Stimulated activated CD4-positive, alpha-beta T cell treated with anti-CD3 and anti-CD28 coated beads, Interleukin-15, amount 100 ng/mL, for 48 hours (primary cell): ENCODE measurements at places on chromosomes 1 and 21.

GRCh38 chr1:101742509-101742908 is 254.2 kb downstream of the OLFM3 start:
- DNase-seq: no peak

DNA sequence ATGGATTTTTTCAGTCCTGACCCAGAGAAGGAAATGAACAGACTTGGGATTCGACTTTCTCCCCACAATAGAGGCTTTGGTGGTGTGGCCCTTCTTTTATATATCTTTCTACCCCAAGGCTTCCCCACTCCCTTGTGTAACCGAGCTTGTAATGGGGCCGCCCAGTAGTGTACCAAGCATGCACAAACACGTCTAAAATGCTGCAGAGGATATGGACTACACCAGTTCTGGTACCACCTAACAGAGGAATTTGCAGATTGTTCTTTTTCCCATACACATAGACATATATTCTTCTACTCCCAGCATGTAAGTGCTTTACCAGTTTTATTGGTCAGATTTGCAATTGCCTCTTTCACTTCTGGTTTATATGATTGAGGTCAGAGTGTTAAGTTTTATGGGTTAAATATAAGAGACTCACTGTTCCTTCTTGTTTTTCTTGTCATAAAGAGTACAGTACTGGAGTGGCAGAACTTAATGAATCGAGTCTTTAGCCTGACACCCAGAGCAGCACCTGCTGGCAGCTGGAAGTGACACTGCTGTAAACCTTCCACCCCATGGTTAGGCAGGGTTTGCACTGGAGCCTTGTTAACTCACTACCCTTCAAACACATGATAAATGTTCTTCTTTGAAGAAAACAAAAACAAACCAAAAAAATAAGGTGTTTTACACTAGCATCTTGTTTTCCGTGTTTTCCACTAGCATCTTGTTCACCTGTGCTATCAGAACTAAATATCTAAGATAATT is 198.6 kb downstream of the PTPRC start:
- DNase-seq: no peak

- peak; percentile 52 for DNase-seq
Observed at GRCh38 chr1:110339407-110340206, 430 bp downstream of the RBM15 start.

DNA sequence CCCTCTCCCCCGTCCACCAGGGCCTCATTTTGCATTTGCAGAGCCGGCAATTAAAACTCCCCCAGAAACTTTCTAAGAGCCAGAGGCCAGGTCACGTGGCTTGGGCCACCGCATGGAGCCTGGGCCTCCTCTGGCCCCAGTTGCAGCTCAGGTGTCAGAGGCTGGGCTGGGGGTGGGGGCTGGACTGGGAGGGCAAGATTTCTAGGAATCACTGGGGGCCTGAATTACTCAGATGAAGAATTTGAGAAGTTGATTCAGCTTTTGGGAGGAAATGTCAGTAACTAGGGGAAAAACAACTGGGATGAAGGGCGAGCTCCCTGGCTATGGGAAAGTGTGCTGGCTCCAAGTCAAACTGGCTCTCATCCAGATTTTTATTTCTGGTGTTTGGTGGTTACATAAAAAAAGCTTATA is 151.0 kb downstream of the CDC7 start:
- DNase-seq: no peak

DNA sequence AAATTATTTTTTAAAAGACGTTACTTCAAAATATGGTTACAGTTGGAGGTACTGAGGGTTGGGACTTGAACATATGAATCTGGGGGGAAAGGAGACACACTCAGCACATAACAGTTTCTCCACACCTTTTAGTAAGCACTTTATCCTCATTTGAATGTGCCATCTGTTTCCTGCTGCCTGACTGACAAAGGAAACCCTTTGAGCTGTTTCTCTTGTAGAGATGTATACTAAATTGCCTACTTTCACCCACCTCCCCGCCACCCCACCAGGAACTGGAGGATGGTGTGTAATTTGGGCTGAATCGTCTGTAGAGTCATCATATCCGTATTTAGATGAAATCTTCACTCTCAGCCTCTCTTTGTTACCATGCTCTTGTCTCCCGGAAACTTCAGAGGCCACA is 108.1 kb downstream of the KAZN start:
- no peak for DNase-seq

DNA sequence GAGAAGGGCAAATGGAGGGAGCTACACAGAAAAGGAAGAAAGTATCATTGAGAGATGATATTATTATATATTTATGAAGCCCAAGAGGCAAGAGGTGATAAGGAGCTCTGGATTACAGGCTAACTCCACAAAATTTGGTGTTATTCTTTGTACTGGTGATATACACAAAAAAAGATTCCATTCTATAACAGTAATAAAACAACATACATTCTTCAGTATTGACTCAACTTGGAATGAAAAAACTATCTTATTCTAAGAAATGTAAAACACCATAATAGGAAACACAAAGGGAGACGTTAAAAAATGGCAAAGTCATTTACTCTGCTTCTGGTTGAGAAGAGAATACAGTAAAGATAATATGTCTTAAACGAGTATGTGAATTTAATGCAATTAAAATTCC is 99.4 kb downstream of the TEX35 start:
- DNase-seq: no peak

DNA sequence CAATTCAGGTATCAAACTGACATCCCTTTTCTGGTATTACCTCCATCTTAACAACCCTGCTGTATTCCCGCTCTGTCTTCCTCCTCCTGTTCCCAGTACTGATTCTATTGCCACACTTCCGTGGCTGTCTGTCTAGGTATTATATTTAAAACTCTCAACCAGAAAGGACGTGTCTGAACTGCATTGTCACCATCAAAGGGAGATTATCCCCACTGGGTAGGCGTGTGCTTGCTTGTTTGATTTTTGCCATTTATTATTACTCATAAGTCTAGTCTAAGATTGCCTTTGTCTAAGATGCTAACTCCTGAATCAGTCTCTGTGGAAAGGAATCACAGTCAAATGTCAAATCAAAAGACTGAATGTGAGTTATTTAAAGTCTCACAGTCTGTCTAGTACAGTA is 650.1 kb downstream of the KCNT2 start:
- no peak for DNase-seq

- no peak for DNase-seq
Observed at GRCh38 chr1:55813618-55814017, 598.5 kb upstream of the USP24 start.

- no peak for DNase-seq
Observed at GRCh38 chr1:10973956-10974881, 38.2 kb upstream of the TARDBP start.

DNA sequence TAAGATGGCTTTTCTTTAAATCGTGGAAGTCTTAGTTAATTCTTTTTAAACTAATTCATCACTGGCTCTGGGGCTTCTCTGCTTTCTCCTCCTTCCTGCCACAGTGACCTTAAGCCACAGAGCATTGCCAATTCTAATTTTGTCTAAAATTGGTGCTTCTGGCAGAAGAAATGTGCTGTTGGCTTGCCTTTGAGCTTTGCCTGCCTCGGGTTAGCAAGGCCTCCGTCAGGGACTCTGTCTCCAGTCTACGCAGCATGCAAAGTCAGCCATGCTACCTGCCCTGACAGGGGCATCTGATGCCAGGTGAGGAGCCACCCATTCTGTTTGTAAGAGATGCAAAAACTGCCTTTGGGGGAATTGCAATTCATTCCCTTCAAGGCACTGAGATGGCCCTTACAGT is 25.2 kb downstream of the CLDN14 start:
- no peak for DNase-seq

DNA sequence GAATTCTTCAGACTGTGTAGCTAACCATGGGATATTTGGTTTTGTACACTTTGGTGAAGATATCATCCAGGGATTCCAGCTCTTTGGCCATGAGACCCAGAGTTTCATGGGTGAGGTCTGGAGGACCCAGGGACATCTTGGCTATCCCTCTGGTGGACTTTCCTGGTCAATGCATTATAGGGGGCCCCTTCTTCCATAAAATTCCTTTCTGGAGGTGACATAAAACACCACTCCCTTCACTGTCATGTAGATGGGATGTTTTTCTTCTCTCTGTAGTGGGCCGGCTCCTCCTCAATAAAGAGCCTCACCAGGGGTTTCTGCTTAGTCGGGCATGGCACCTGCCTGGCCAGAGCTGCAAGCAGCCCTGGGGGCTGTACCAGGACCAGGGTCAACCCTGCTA is 2.2 kb downstream of the ATPAF1 start:
- DNase-seq: no peak

GRCh38 chr1:36346741-36347370 is 23.4 kb upstream of the EVA1B start:
- DNase-seq: no peak

- no peak for DNase-seq
Observed at GRCh38 chr1:197197430-197197997, 51.0 kb upstream of the ASPM start.

GRCh38 chr1:243494741-243495431 is 239.0 kb downstream of the SDCCAG8 start:
- DNase-seq: no peak

DNA sequence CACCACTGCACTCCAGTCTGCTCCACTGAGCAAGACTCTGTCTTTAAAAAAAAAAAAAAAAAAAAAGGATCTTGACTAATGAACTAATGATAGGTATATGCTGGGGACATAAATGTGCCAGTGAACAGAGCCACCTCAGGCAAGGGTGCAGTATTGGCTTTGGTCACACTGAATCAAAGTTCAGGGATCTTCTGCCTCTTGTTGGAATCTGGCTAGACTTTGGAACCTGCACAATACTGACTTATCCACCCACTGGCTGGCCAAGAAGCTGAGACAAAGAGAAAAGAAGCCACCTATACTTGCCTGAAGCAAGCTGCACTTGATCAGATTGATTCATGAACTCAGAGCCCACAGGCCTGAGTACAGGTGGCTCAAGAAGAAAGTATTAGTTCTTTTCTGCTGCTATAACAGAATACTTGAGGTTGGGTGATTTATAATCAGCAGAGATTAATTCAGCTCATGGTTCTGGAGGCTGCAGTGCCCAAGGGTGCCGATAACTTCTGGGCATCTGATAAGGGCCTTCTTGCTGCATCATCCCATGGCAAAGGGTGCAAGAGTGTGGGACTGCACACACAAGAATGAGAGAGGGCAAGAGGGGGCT is 172.0 kb downstream of the FGGY start:
- no peak for DNase-seq

- no peak for DNase-seq
Observed at GRCh38 chr21:30994932-30995331, 43.3 kb downstream of the KRTAP19-8 start.

DNA sequence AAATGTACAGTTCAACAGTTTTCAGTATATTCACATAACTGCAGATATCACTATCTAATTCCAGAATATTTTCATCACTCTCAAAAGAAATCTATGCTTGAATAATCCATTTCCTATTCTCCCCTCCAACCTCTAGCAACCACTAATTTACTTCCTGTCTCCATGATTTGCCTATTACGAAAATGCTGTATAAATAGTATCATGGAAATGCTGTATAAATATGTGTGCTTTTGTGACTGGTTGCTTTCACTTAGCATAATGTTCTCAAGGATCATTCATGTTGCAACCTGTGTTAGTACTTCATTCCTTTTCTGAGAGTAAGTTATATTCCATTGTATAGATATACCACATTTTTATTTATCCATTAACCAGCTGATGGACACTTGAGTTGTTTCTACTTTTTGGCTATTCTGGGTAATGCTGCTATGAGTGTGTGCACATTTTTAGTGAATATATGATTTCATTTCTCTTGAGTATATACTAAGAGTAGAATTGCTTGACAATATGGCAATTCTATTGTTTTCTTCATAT is 115.6 kb downstream of the TNFSF18 start:
- no peak for DNase-seq

GRCh38 chr1:1921459-1921862 is 2.4 kb upstream of the TMEM52 start:
- DNase-seq: no peak

DNA sequence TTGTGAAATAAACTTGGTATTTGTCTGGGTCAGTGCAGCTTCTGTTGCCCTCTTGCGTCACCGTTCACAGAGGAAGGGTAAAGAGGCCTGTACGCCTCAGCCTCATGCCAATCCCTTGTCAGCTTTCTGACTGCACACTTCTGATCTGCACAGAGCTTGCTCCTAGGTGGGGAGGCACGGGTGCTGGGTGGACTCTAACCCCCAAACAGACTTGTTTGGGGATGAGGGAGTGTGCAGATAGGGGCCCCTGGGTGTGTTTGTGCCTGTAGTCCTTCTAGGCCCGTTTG is 803 bp upstream of the B4GALT2 start:
- no peak for DNase-seq

- DNase-seq: no peak
Observed at GRCh38 chr1:34002810-34003209, 138.9 kb downstream of the HMGB4 start.

DNA sequence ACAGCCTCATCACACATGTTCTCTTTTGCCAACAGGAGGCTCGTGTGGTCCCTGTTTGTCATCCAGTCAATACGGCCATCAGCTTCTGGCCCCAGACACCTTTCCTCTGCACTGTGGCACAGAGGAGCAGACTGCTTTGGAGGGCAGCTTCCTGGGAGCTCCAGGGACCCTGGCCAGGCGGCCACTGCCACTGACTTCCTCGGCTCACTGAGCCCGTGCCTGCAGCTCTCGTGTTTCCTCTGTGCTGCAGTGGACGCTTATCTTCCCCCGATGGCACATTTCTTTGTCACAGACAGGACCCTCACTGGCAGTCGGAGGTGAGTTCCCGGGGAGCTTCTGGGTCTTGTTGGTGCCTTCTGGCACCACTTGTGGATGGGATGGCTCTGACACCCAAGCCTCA is 67.0 kb upstream of the DIRAS3 start:
- no peak for DNase-seq

- DNase-seq: no peak
Observed at GRCh38 chr1:94468708-94469107, 50.5 kb downstream of the ABCD3 start.

DNA sequence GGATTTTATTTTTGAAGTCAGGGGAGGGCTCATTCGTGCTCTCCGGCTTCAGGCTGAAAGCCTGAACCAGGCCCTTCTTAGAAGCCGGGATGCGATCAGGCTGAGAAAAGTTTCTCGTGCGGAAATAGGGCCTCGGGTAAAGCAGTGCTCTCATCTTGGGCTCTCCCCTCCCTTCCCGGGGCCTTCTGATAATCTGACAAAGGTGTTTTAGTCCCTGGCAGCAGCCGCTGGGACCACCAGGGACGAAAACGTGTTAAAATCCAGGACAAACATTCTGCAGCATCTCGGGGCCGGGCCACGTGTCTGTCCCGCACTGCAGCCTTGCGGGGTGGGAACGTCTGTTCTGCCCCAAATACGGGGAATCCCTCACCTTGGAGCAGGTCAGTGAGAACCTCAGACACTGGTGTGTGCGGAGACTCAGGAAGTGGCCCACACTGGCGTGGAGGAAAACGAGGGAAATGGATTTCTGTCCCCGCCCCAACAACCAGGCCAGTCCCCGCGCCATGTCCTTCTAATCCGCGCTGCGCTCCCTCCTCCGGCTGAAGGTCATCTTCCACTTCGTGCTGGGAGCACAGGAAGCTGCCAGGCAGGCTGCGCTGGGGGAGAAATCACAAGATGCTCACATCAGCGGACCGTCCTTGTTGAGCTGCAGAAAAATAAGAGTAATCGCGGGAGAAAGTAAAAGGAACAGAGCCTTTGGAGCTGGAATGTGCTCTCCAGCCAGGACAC is 16.6 kb upstream of the AJAP1 start:
- no peak for DNase-seq

GRCh38 chr1:226276077-226276682 is 32.8 kb downstream of the LIN9 start:
- no peak for DNase-seq
